Effector memory CD4-positive, alpha-beta T cell (primary cell): ENCODE measurements at places on chromosomes 6 and 20.
A peak's percentile ranks its signal among the peaks of the same experiment; 100 is the strongest.

- no peak for DNase-seq
These were observed 348.9 kb upstream of the MARCKS start for GRCh38 chr6:113508249-113508648.

GRCh38 chr6:11067348-11067747 is 23.2 kb upstream of the ELOVL2 start:
- no peak for DNase-seq

DNA sequence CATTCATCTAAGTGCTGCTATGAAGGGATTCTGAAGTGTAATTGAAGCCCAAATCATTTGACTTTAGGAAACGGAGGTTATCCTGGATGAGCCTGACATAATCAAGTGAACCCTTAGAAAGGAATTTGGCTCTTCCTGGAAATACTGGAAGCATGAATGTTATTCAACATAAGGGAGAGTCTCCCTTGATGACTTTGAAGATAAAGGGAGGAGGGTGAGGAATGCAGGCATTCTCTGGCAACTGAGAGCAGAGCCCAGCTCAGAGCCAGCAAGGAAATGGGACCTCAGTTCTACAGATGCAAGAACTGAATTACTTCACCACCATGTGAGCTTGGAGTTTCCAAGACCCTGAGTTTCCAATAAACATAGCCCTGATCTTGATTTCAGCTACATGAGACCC is 168.2 kb downstream of the DLL1 start:
- no peak for DNase-seq

GRCh38 chr6:137840252-137840651 is 26.8 kb upstream of the TNFAIP3 start:
- DNase-seq = no peak

GRCh38 chr20:45783656-45784294 is 7.9 kb downstream of the WFDC3 start:
- no peak for DNase-seq

GRCh38 chr20:48823960-48824498 is 3.8 kb downstream of the PREX1 start:
- DNase-seq = peak; percentile 45

DNA sequence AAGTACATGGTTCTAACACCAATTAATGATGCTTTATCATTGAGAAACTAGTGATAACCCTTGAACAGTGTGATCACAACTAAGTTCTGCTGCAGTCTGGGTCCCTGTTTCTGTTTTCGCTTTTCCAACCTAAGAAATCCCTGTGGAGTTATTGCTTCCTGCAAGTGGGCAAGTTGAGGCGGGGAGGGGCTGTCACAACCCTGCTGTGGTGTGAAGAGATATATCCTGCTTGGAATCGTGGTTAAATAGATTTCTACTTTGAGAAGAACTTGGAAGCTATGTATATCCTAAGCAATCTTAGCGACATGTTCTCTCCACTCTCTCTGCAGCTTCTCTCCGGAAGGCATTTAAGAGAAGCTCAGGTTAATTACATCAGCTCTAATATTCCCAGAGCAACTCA is 1223.6 kb downstream of the EPHA7 start:
- DNase-seq = no peak

- DNase-seq = no peak
These were observed 14.7 kb downstream of the FOXF2 start for GRCh38 chr6:1403851-1404712.

DNA sequence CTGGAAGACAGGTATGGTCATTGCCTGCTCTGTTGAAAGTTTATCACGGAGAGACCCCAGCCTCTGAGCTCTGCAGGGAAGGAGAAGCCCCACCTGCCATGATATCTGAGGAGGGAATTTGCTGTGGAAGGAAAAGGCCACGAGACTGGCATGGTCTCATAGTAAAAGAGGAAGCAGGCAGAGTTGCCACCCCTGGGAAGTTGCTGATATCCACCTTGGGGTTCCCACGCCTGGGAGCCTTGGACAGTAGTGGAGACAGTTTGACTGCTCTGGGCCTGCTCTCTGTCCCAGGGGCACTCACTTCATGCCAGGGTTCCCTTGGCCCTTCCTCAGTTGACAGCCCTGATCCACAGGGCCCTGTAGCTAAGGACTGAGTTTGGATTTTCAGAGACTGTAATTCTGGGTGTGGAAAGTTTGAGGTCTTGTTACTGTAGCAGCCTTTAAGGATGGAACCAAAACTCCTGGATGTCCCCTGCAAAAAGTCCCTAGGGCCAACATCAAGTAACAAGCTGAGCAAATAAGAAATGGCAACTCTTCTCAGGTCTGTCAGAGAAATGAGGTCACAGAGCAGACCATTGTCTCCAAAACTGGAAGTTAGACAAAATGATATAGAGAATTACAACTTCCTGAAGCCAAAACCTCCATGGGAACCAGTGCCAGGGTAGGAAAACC is 6.9 kb upstream of the SIRPB1 start:
- DNase-seq = no peak

DNA sequence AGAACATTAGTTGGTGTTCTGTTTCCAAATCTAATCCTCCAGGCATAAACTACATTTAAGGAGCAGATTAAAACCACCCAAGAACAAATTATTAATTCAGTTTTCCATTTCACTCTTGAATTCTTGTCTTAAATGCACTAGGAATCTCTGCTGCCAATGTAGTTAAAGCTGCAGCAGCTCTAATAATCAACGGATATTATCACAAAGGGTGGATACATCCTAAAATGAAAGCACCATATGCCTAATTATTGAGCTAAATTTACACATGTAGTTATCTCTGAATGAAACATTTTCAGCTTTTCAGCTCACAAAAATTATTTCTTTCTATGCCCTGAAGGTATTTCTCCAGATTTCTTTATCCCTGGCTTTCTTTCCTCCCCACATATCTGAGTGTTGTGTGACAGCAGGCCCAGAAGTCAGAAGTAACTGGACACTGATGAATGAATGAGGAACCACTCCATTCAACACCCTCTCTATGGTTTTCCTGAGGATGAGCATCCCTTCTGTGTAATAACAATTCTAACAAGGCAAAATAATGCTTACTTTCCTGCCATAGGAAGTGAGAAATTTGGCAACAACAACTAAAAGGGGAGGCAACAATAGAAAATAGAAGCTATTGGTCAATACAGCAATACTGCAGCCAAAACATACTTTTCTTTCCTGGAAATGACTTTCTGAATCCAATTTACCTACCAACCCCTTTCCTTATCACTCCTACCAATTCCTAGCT is 14.9 kb downstream of the MAN1A1 start:
- no peak for DNase-seq

DNA sequence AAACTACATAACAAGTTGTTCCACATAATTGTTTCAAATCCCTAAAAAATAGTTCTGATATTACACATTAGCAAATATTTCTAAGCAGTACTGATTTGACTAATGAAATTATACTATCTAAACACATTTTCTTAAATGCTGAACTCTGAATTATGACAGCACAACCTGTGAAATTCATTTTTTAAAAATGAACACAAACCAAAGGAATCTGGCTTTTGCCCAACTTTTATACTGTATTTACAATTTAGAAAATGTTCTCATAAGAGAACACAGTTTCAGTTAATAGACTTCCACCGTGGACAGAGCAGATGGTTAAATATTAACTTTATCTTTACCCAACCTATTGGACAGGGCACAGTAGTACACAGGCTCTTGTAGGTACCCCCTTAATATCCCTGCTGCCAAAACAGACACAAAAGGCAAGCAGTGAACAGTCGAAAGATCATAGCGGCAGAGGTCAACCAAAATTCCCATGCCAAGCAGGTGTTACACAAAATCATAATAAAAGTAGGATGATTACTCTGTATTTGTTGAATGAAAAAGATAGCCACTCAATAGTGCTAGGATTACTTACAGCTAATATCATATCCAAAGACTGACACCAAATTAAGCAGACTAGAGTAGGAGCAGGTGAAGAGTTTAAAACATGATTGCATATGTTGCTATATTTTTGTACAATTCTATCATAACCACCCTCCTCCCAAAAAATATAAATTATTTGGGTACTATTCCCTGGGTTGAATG is 122.5 kb downstream of the RNGTT start:
- no peak for DNase-seq

GRCh38 chr6:162239330-162239729 is 488.2 kb downstream of the PRKN start:
- no peak for DNase-seq

- no peak for DNase-seq
These were observed 2.8 kb upstream of the MAPK13 start for GRCh38 chr6:36127462-36128016.

GRCh38 chr20:23776067-23776771 is 25.5 kb upstream of the CST1 start:
- no peak for DNase-seq

DNA sequence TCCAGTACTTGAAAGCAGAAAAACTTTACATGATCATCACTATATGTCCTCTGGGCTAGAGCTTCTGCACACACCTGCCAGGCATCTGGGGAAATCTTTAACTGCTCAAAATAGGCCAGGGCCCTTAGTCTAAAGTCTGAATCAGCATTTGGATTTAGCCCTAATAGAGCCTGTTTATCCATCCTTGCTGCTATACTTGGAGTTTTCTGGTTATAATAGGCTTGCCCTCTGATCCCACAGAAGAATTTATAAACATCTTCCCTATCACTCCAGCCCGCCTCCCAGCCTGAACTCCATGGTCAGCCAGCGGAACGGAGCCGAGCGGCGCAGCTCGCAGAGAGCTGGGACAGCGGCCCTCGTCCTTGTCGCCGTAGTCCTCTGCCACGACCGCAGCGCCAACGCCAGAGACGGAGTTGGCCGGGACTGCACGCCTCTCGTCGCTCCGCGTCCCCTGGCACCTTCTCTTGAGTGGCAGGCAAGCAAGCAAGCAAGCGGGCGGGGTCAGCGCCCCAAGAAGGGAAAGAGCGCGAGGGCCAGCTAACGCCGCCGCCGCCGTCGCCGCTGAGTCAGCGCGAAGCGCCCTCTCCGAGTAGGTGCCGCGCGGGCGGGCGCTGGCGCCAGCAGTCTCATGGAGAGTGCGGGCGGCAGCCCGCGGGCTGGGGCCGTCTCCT is 25.4 kb upstream of the ASIP start:
- no peak for DNase-seq

DNA sequence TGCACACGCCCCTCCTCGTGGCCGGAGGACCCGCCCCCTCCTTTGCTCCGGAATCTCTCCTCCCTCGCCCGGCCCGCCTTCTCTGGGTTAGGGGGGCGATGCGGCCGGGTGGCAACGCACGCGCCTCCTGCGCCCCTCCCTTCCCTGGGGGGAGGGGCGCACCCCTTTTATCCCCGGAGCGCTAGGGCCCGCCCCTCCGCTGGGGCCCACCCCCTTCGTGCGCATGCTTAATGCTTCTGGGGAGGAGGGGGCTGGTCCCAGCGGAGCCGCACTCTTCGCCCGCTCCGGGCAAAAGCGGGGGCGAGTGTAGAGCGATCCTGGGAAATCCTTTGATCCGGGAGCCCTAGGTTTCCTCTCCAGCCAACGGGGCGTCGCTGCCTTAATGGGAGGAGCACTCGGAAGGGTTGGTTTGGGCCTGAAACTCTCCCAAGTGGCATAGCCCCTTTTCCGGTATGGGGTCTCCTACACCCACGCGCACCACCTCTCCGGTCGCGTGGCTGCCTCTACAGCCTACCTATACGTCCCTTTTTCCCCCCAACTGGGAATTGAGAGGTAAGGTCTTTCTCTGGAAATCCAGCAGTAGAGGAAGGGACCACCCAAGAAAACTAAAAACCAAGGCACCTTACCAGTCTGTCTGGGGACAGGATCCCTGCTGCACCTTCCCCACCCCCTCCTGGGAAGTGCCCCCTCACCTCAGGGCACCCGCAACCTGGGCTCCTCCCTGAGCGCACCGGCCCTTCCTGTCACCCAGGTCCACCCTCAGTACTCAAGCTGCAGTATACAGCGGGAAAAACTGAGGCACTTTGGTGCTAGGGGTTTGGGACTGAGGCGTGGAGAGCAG is 2.1 kb downstream of the SOX12 start:
- peak; percentile 52 for DNase-seq

- DNase-seq = no peak
These were observed 37.5 kb upstream of the NOX3 start for GRCh38 chr6:155493026-155493693.

DNA sequence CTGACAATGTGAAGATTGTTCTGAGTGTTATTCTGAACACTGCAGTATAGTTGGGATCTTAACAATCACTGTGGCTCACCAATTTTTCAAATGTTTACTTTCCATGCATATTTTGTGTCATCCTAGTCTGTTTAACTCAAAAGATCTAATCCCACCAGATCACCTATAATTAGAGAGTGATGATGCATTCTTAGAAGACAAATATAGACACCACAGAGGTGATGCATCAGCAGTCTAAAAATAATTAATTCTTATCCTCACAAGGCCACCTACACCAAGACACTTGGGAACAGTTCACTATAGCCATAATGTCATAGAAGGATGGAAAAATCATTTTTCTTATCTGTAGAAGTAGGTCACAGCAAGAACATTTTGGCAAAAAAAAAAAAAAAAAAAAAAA is 154.8 kb downstream of the UBE3D start:
- DNase-seq = no peak

DNA sequence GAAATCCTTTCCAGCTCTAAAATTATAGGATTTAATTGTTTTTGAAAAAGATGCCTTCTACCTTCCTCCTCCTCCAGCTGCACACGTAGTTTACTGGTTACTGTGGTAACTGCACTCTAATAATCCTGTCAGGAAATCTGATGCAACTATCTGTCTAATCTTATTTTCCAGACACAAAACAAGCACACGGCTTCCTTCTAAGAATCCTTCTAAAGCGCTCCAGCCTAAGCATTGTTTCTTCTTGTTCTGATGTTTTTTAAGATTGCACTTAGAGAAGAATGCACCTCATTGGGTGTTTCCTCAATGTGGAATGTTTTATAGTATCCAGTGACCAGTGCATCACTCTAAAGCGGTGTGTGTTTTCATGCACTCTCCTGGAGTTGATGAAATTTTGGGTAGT is 63.6 kb downstream of the CARMIL1 start:
- DNase-seq = no peak

- no peak for DNase-seq
These were observed 64.3 kb upstream of the CD93 start for GRCh38 chr20:23150304-23151007.

DNA sequence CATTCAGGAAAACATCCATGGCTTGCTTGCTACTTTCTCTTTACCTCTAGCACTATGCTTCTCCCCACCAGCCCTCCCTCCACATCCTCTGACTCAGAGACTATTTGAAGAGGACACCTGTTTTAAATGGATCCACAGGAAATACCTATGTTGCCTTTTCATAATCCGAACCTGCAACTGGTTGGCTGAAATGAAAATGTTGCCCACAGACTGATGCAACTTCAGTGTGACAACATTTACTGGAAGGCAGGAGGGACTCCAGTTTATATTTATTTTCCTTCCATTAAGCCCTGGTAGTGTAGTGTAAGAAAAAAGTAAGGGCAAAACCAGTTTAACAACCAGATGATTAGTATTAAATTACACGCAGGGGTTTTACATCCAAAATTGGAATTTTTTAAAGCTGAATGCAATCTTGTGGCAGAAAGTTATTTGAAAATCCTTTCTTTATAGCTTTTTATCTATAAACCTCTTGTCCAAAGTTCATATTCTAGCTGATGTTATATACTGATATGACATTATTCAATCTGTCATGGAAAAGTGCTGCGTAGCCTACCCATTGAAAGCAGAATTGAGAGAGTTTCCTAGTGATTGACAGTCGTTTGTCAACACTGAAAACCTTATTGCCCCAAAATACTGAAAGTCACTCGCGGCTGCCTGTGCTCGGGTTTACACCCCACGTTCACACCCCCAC is 881 bp upstream of the AIG1 start:
- DNase-seq = no peak
